Ureter (tissue), 1 donor: ENCODE measurements at places on chromosomes 7 and 10. TPM values are rescaled to one million over a fixed set of nuclear protein-coding genes. Genes with fewer than 3 reads are reported as not detected.
A peak's percentile ranks its signal among the peaks of the same experiment; 100 is the strongest.

The ATAD1 gene
- total RNA-seq, result 69.8 TPM

The ELMO1 gene
- total RNA-seq, result 51.9 TPM

GRCh38 chr7:114854369-114854768 lies 67.5 kb upstream of the MDFIC start:
- DNase-seq, result no peak

The VIPR2 gene
- 4.8 TPM for total RNA-seq

The COL28A1 gene
- total RNA-seq, result 3.7 TPM

DNA sequence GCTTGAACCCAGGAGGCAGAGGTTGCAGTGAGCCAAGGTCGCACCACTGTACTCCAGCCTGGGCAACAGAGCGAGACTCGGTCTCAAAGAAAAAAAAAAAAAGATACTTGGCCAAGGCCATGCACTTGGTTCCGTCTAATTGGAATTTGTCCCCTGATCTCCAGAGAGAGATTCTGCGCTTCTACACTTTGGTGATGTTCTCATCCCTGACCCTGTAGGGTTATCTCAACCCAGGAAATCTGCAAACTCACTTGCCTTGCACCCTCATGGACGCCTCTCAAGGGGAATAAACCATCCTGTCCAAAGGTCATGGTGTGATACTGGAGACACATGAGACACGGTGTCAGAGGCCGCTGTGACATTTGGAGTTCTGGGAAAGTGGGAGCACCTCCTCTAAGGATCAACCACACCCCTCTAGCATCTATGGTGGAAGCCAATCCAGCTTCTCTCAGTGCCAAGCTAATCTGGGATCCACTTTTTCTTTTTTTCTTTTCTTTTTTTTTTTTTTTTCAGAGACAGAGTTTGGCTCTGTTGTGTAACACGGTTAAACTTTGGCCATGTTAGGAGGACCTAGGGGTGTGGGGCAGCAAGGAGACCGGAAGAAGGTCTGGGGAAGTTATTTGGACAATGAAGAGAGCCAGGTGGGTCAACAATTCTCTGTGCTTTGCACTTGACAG lies 7.8 kb upstream of the POR start:
- no peak for DNase-seq

DNA sequence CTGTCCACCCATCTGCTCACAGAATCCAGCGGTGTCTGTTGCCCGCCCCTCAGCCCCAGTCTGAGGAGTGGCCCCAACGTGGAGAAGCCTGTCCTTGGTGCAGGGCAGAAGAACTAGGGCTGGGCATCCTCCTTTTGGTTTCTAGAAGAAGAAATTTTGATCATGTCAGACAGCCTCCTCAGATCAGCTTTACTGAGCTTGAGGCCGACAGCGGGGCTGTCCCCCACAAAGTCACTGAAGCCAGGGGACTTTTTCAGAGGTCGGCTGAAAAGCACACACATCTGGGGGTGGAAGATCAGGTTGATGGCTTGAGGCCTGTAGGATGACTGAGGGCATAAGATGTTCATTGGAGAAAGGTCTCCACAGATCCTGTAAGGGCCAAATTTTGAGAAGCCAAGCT lies 767.9 kb downstream of the GRID1 start:
- peak; percentile 24 for DNase-seq

The CLDN4 gene
- 244 TPM for total RNA-seq

GRCh38 chr10:49410365-49411074 lies 14.6 kb upstream of the DRGX start:
- DNase-seq, result no peak

The FAM24B gene
- total RNA-seq, result 6.4 TPM

The GNAT3 gene
- total RNA-seq, result not detected

- DNase-seq, result no peak
Observed at GRCh38 chr10:35339942-35340341, 3.6 kb downstream of the CCNY start.
